ENCODE measurements at places on chromosomes 11 and 22.

GRCh38 chr11:1837171-1838076 lies 1.4 kb upstream of the TNNI2 start:
- DNase-seq, result peak; percentile 51

DNA sequence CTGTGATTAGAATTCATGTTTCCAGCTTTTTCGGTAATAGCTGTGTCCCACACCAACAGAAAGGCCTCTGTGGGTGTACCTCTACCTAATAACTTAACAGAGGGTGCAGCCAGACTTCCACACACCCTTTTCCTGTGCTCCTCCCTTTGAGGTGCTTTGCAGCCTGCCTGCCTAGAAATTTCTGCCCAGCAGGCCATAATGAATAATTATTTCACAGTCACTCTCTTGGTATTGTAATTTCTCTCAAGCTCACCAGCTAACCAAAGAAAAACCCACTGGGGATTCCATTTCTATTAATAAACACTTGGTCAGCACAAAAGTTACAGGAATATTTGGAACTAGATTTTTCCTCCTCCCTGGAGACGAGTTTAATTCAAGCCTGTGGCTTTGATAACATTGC lies 13.3 kb downstream of the WT1 start:
- no peak for DNase-seq

GRCh38 chr11:115739878-115740277 lies 235.7 kb upstream of the CADM1 start:
- no peak for DNase-seq

DNA sequence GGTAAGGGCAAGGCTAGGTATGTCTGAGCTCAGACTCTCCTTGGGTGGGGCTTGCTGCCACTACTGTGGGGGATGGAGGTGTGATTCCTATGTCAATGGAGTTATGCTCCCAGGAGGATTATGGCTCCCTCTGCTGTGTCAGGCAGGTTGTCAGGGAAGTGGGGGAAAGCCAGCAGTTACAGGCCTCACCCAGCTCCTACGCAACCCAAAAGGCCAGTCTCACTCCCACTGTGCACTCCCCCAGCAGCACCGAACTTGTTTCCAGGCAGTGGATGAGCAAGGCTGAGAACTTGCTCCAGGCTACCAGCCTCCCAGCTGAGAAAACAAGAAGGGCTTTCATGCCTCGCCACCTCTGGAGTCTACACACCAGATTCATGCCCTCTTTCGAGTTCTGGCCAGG lies 18.2 kb downstream of the C11orf91 start:
- DNase-seq, result no peak

- DNase-seq, result no peak
Observed at GRCh38 chr22:39325392-39325932, 6.0 kb upstream of the RPL3 start.

DNA sequence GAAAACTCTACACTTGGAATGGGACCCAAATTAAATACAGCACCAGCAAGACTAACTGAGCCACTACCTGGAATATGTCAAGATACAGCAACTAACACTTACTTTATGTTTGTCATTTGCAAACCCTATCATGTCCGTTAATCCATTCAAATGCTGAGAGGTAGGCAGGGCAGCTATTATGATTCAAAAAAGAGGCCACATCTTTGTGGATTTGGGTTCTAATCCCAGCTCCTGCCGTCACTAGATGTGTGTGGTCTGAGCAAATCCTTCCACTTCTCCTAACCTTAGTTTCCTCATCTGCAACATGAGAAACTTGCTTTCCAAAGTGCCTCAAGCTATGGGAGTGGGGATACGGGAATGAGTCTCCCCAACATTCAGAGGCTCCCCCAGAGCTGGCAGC lies 24.2 kb downstream of the FLI1 start:
- DNase-seq, result no peak

- DNase-seq, result no peak
Observed at GRCh38 chr11:87359401-87359800, 321.7 kb downstream of the TMEM135 start.

- DNase-seq, result no peak
Observed at GRCh38 chr11:64040684-64041322, 5.1 kb downstream of the FLRT1 start.

DNA sequence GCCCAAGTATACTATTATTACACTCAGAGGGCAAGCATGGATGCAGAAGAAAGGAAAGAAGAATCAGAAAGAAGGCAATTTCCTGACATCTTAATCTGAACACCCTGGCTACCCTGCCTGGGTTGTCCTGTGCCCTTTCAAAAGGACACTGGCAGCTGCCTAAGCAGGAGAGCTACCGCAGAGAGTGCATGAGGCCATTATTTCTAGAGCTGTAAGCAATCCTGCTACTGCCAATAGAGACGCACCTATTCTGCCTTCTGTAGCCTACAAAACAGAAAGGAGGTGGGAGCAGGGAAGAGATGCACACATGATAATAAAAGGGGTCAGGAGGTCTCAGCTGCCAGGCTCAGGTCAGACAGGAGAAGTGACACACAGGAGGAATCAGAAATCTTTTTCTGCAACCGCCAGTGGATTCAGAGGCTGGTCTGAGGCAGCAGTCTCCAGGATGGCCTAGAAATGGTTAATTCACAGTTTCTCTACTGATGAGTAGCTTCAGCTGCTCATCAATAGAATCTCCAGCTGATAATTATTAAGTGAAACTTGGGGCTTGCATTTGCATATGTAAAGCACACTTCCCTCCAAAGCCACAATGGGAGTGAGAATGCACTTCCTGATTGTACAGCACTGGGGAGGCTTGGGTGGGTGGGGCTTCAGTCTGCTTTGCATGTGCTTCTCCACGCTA lies 253.9 kb downstream of the LARGE1 start:
- no peak for DNase-seq

GRCh38 chr11:12411806-12412727 lies 34.7 kb downstream of the PARVA start:
- no peak for DNase-seq

- no peak for DNase-seq
Observed at GRCh38 chr11:73315293-73316020, 7.4 kb downstream of the ARHGEF17 start.

GRCh38 chr11:3147257-3147619 lies 17.9 kb downstream of the OSBPL5 start:
- no peak for DNase-seq

- no peak for DNase-seq
Observed at GRCh38 chr11:20249796-20250195, 89.5 kb upstream of the DBX1 start.

- DNase-seq, result no peak
Observed at GRCh38 chr11:115391598-115391997, 112.6 kb downstream of the CADM1 start.

DNA sequence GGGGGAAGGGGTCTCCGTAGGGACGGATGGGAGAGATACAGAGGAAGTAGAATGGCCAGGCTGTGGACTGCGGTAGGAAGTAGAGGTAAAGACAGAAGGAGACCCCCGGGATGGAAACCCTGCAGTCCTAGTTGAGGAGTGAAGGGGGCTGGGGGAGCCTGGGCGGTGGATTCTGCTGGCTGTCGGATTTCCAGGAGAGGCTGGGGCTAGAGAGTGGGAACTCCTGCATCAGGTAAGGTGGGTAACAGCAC lies 727 bp upstream of the SCARF2 start:
- no peak for DNase-seq

DNA sequence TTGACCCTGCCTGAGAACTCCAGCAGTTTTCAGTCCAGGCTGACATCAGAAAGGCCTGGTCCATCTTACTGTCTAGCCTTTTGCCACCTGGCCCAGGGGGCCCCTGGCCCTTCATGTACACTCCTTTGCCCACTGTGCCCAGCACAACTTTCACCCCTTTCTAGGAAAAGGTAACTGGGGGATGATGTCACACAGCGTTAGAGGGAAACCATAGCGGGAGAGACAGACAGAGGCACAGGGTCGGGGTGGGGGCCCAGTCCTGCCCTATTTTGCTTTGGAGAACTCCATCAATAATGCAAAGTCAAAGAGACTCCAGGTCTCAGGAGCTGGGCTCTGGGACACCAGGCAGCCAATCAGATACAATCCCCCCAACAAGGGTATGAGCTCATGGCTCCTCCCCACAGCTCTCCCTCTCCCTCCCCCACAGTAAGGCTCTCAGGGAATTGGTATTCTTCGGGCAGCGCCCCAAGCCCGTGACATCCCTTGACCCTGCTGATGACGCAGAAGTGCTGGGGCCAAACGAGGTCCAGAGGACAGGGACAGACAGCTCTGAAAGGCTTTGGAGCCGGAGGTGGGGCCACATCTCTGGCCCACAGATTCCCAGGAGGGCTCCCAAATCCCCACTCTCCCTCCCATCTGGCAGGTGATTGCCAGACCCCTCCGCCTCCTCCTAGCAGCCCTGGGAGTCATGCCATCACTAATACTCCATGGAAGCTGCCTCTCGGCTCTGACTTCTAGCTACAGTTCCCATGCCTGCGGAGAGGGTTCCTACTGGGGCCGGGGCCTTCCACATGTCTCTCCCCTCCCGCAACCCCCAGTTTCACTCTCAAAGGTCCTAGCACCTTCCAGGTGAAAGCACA lies 5.9 kb downstream of the USP2 start:
- no peak for DNase-seq

- no peak for DNase-seq
Observed at GRCh38 chr11:122721964-122722266, 66.4 kb downstream of the UBASH3B start.

DNA sequence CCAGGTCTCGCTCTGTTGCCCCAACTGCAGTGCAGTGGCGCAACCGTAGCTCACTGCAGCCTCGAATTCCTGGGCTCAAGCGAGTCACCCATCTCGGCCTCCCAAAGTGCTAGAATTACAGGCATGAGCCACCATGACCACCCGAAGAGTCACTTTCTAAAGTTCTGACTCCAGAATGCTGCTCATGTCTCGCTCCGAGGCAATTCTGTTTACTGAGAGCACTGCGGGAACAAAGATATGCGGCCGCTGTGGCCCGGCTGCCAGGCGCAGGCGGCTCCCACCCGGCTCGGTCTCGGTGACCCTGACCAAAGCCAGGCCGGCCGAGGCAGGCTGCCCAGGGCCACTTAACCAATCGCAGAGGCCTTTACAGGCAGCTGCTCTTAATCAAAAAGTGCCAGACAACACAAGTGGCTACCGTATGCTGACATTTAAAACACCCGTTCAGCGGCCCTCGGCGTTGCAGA lies 78.7 kb downstream of the PHF21B start:
- no peak for DNase-seq

DNA sequence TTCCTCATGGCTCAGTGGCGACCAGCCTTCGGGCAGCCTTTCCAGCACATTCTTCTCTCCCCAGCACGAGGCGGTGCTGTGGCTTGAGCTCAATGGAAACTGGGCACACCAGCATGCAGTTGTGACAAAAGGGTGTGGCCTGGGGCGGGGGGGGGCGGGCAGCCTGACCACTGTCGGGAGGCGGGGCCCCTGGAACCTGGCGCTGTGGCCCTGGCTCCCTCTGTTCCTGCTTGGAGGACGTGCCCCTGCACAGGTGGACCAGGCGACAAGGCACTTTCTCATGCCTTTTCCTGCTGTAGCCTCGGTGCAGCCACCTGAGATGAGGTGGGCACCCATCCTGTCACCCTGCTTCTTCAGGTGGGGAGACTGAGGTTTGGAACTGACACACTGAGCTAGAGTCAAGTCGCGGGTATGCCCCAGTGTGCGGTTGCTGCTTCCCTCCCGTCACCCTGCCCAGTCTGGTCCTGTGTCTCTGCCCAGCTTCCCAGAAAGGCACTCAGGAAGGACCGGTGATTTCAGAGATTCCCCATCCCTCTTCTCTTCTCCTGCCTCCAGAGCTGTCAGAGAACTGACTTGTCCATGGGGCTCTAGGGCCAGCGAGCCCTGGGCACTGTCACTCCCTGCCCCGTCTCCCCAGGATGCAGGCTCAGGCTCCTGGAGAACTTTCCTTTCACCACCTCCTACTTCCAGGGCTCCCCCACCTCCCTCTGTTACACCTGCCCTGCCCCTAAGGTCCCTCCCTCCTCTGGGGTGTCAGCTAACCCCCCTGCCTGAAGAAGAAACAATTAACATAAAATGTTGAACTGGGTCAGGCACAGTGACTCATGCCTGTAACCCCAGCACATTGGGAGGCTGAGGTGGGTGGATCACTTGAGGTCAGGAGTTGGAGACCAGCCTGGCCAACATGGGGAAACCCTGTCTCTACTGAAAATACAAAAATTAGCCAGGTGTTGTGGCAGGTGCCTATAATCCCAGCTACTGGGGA lies 9.9 kb downstream of the B3GAT1 start:
- no peak for DNase-seq

- DNase-seq, result no peak
Observed at GRCh38 chr22:32736746-32737145, 64.8 kb upstream of the TIMP3 start.

DNA sequence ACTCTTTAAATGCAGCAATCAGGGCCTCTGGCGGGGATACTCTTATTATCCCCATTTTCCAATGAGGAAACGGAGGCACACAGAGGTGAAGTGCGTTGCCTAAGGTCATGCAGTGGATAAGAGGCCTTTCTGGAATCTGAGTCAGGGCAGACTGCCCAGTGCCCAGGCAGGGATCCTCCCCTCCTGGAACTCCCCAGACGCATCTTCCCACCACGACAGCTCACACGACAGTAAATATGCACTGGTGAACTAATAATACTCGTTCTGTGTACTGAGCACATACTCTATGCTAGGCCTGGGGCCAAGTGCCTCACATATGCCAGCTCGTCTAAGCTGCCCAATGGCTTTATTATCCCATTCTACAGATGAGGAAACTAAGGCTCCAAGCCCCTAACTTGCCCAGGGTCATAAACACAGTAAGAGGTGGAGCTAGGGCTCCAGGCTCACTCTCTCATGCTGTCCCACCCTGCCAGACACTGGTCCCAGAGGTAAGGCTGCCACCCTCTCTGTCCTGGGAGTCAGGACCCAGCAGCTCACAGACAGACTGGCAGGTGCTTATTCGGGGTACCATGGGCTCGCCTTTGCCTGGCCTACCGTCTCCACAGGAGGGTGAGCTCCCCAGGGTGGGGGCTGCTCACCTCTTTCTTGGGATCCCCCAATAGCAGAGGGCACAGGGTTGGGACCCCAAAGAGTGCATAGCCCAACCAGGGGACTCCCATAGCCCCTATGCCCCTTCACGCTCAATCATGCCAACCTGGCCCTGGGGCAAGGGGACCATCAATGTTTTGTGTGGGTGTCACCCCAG lies 2.3 kb downstream of the IL2RB start:
- DNase-seq, result no peak

DNA sequence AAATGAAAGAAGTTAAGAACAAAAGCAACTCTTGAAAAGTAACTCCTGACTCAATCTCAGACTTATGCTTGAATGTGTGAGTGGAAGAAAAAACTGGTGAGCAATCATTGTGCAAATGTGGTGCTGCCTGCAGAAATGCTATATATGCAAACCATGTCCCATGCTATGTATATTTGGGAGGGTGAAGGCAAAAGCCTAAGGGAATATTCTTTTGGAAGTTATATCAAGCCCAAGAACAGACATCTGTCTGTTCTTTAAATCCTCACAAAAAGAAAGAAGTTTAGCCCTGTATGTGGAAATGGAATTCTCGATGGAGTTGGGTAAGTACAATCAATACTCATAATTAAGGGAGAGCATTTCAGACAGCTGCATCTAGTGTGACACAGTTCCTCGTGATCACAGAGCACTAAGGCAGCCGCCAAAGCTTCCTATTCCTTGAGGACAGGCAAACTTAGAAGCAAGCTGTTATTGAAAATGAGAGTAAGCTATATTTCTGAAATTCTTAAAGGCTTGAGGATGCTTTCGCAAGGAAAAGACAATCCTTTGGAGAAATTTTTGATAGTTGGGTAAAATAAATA lies 406.5 kb upstream of the CHORDC1 start:
- DNase-seq, result peak; percentile 41

GRCh38 chr11:63560506-63561180 lies 2.5 kb downstream of the PLAAT2 start:
- no peak for DNase-seq
